Activated naive CD4-positive, alpha-beta T cell treated with anti-CD3 and anti-CD28 coated beads, Interleukin-2, amount 10 ng/mL, durations not matched to agents 5 hours and 36 hours (primary cell): ENCODE measurements at places on chromosomes 11 and 22. TPM values are rescaled to one million over a fixed set of nuclear protein-coding genes. Genes with fewer than 3 reads are reported as not detected.

MRGPRX3 gene
- total RNA-seq = not detected

LGR4 gene
- total RNA-seq = 0.29 TPM

MMP7 gene
- total RNA-seq = not detected

CENPM gene
- total RNA-seq = 69.3 TPM

RASL10A gene
- total RNA-seq = 1.5 TPM

IGSF9B gene
- total RNA-seq = 173 TPM

LMNTD2 gene
- total RNA-seq = 4.5 TPM

KCNE3 gene
- not detected for total RNA-seq

MMP8 gene
- total RNA-seq = not detected

ASRGL1 gene
- total RNA-seq = 8.0 TPM

FXYD6 gene
- total RNA-seq = not detected

RAB38 gene
- total RNA-seq = 0.91 TPM

INSC gene
- 0.10 TPM for total RNA-seq

DNAJB7 gene
- total RNA-seq = not detected

UPK2 gene
- not detected for total RNA-seq

LRRC56 gene
- 2.7 TPM for total RNA-seq

CCDC82 gene
- 33.9 TPM for total RNA-seq

TRIM51 gene
- total RNA-seq = not detected

FGF3 gene
- total RNA-seq = not detected

GLYATL1 gene
- not detected for total RNA-seq

LIN7C gene
- 23.5 TPM for total RNA-seq

RPS25 gene
- 1,882 TPM for total RNA-seq

PIWIL4 gene
- 0.70 TPM for total RNA-seq

OR2AG1 gene
- not detected for total RNA-seq

TRIM48 gene
- not detected for total RNA-seq

BATF2 gene
- 0.19 TPM for total RNA-seq

ANKK1 gene
- total RNA-seq = 0.08 TPM

LPXN gene
- total RNA-seq = 137 TPM

PKNOX2 gene
- not detected for total RNA-seq

RAB36 gene
- total RNA-seq = 0.22 TPM

KCNJ5 gene
- total RNA-seq = not detected
